ENCODE measurements at places on chromosomes 12 and 14.

- DNase-seq: no peak
Observed at GRCh38 chr12:44915958-44916357, 39.8 kb upstream of the NELL2 start.

DNA sequence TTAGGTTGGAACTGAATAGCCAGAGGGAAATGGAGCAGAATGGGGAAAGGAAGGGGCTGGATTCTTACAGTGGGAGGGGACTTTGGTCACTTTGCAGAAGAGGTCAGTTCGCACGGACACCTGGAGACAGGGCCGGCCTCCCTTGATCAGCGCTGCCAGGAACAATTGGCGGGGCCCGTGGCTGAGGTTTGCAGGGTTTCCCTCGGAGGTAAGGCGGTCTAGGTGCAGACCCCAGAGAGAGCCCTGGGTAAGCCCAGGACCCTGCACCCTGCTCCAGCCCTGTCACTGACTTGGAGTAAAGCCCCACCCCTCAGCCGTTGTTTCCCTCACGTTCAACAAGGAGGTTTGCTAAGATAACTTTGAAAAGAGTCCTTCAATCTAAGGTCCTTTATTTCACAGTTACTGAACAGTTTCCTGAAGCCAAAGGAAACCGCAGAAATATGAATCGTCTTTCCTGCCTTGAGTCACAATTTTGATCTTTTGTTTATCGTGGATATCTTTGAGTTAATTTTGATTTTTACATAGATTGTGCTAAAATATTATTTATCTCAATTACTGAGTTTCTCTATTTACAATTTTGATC lies 231.4 kb upstream of the RTL1 start:
- no peak for DNase-seq

GRCh38 chr14:102902523-102903247 lies 19.8 kb upstream of the AMN start:
- DNase-seq: no peak

GRCh38 chr12:52214421-52214802 lies 18.6 kb upstream of the KRT7 start:
- DNase-seq: no peak

GRCh38 chr12:27901959-27902358 lies 70.6 kb downstream of the PTHLH start:
- no peak for DNase-seq

- no peak for DNase-seq
Observed at GRCh38 chr14:94376108-94376975, 12.1 kb downstream of the SERPINA1 start.

GRCh38 chr12:57765003-57765697 lies 1.7 kb downstream of the CYP27B1 start:
- DNase-seq: no peak

- DNase-seq: no peak
Observed at GRCh38 chr14:63895510-63895909, 42.7 kb downstream of the SYNE2 start.

- DNase-seq: no peak
Observed at GRCh38 chr14:103517174-103517566, 5.5 kb downstream of the CKB start.

DNA sequence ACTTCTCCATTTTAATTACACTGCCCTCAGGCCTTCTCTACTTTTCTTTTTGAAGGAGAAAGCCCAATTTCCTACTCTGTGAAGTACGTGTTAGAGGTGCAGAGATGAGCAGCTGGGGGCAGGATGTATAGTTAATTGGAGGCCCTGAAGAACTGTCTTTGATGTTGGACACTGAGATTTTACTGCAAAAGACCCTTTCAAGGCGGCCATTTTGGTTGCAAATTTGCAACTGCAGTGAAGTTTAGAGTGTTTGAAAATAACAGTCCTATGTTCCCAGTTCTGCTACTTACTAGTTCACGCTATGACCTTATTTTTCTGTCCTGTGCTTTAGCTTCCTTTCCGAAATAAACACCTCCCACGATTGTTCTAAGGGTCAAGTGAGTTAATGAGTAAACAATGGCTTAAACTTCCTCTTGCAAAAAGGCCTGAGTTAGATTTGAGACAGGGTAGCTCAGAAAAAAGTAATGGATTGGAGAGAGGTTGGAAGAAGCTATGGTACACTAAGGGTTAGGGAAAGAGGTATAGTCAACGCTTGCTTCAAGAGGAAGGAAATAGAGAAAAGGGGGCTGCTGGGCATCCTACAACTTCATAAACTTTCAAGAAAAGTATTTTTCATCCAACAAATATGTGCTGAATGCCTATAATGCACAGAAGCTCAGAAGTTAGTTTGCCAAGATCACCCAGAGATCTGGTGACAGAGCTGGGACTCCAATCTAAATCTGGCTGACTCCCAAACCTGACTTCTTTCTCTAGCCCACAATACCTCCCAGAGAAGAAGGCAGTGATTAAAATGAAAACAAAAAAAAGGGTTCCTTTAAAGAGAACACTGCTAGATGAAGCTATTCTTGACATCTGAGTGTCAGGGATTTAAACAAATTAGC lies 26.4 kb upstream of the DICER1 start:
- no peak for DNase-seq
